ENCODE measurements at places on chromosomes 12 and 14.

- DNase-seq: no peak
These were observed 10.6 kb downstream of the CEP128 start for GRCh38 chr14:80930836-80931389.

DNA sequence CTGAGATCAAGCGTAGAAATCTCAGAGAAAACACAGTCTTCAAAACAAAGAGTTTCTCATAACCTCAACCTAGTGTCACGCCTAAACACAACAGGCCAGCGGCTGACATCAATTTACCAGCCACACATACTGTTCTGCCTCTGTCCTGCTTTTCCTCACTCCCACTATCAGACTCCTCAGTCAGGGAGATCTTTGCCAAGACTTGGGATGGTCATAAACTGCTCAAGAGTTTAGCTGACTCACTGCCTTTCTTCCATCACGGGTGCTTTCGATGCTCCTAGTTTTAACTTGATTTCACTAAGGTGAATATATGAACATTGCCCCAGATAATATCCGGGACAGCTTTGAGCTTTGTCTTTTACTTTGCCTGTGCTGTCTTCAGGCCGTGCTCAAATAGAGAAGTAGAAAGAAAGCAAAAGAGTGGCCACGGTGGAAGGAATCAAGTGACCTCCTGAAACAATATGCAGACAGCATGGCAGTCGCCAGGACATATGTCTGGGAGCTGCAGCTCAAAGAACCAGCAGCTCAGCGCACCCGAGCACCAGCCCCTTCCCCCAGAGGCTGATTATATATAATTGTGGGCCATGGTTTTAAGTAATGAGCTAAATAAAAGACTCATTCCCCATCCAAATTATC lies 12.1 kb downstream of the MDM1 start:
- no peak for DNase-seq

GRCh38 chr12:52052468-52053186 lies 1.4 kb downstream of the NR4A1 start:
- no peak for DNase-seq

DNA sequence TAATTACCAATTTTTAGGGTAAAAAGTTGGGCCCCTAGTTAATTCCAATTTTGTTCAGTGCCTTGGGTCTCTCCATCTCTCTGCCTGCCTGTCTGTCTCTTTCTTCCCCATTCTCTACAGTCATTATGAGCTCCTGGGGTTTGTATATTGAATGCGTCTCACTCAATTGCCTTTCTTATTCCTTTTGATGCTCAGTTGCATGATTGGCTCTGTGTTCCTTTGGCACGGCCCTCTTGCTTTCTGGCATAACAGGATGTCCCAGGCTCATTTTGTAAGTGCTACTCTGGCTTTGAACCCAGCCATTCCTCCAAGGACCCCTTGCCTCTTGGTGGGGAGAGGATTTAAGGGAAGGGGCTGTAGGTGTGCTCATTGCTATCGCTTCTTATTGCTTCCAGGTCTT lies 35.6 kb downstream of the ZNF664 start:
- DNase-seq: no peak

GRCh38 chr14:74525361-74525851 lies 31.8 kb downstream of the ISCA2 start:
- no peak for DNase-seq

Measured in stimulated activated CD4-positive, alpha-beta T cell treated with anti-CD3 and anti-CD28 coated beads, Interleukin-15, amount 100 ng/mL, for 1 hour (primary cell).